ENCODE measurements at places on chromosomes 2 and 18.

- DNase-seq: no peak
Observed at GRCh38 chr2:17573804-17574175, 33.3 kb downstream of the VSNL1 start.

GRCh38 chr2:68806511-68807109 is 64.6 kb downstream of the BMP10 start:
- DNase-seq: no peak

- DNase-seq: no peak
Observed at GRCh38 chr2:111712940-111713515, 171.0 kb downstream of the ANAPC1 start.

DNA sequence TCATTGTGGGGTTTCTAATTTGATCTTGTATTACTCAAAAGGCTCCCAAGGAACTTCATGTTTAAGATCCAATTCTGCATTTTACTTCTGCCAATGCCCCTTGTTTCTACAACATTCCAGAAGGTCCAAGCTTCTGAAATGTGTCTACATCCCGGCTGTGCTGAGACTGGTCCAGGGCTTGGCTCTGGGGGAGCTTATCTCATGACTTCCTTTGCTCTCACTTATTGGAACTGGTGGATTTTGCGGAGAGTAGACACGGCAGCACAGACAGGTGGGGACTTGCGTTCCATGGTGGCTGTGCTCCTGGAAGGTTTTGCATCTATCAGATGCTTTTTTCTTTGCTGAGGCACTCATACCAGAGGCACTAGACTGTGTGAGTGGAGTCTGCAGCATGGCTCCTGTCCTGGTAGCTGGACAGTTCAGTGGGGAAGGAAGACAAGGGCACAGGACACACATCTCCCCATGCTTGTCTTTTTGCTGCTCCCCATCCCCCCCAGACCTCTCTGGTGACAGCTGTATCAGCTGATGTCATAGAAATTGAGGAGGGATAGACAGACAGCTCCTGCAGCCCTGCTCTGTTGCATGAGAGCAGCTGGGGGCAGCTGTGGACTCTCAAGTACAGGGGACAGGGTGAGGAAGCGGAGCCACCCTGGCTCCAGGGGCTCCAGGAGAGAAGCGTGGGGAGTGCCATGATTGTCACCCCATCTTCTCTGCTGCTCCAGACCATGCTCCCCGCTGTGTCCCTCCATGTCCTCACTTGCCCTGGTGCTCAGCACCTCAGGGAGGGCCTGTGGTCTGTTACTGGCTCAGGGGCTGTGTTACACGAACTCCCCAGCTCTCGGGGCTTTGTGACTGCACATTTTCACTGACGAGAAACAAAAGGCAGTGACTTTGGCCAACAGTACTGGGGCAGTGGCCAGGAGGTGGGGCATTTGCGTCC is 46.0 kb downstream of the ACAA2 start:
- DNase-seq: no peak

DNA sequence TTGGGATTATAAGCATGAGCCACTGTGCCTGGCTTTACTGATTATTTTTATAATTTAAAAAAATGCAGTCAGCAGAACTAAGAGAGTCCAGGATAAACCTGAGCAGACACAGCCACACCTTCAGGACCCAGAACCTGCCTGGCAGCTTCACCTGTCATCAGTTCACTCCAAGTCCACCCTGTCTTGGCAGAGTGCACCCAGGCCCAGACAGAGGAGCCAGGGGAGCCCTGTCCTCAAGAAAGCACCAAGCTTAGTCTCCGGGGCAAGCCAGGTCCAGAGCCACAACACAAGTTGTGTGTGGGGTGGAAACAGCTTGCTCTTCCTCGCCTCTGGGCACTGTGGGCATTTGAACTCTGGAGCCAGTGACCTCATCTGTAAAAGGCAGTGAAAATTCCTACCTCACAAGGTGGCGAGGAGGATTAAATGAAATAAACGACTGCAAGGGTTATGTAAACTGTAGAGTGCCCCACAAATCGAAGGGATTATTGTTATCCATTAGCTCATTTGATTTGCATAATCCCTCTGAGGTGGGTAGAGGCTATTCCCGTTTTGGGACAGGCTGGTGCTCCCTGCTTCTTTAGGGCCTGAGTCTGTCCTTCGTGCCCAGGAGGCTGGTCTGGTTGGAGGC is 24.7 kb downstream of the MYCN start:
- no peak for DNase-seq

DNA sequence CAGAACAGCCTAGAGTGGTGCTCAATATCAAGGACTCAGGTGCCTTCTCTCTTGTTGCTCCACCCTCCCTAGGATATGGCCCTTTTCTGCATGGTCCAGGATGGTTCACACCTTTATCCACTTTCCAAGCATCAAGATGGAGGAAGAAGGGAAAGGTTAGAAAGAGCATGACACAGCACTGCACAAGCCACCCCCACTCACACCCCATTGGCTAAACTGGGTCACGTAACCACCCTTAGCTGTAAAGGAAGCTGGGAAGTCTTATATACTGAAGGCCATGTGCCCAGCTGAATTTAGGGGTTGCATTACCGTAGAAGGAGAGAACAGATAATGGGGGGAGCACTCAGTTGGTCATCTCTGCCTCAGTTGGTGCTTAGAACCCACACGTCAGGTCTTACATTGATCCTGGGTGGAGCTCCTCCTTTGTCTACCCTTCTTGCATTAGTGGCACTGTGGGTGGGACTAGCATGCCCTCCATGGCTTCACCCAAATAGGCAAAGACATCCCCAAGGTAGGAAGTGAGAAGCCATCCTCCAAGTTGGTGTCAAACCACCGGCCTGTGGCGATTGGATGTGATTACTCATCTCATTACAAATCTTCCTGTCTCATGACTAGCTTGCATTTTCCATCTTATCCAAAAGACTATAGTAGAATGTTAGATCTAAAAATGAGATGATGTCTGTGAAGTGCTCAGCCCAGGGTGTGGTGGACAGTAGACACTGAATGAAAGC is 248.5 kb downstream of the HAUS1 start:
- DNase-seq: no peak

DNA sequence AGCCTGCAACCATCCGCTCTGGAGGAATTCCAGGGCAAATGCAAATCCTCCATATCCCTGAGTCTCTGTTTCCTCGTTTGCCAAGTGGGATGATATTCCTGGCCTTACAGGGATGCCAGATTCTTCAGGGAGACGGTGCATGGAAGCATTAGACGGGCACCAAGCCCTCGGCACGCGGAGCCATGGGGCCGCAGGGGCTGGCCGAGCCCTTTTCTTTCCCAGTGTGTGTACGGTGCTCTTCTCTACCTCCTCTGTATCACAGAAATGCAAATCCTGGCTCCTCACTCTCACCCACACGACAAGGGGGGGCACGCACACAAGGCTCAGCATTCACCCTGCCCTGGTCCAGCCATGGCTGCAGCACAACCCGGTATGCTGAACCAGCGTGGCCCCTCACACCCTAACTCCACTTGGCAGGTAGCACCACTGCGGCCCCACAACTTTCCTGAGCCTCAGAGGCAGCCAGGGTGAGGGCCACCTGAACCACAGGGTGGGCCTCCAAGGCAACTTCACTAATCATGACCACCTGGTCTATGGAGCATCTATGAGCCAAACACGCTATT is 64.1 kb upstream of the SALL3 start:
- DNase-seq: no peak

- DNase-seq: no peak
Observed at GRCh38 chr2:157233506-157233905, 24.0 kb upstream of the GALNT5 start.

- no peak for DNase-seq
Observed at GRCh38 chr2:166449439-166449838, 44.6 kb downstream of the SCN7A start.

- no peak for DNase-seq
Observed at GRCh38 chr2:170212625-170213280, 34.8 kb downstream of the MYO3B start.

DNA sequence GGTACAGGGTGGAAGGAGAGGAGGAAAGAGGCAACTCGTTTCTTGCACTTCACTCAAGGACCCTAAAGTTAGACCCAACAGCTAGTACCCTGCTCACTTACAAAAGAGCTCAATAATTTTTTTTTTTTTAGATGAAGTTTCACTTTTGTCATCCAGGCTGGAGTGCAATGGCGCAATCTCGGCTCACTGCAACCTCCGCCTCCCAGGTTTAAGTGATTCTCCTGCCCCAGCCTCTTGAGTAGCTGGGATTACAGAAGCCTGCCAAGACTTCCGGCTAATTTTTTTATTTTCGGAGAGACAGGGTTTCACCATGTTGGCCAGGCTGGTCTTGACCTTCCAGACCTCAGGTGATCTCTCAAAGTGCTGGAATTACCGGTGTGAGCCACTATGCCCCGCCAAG is 4.1 kb downstream of the ASB3 start:
- no peak for DNase-seq

DNA sequence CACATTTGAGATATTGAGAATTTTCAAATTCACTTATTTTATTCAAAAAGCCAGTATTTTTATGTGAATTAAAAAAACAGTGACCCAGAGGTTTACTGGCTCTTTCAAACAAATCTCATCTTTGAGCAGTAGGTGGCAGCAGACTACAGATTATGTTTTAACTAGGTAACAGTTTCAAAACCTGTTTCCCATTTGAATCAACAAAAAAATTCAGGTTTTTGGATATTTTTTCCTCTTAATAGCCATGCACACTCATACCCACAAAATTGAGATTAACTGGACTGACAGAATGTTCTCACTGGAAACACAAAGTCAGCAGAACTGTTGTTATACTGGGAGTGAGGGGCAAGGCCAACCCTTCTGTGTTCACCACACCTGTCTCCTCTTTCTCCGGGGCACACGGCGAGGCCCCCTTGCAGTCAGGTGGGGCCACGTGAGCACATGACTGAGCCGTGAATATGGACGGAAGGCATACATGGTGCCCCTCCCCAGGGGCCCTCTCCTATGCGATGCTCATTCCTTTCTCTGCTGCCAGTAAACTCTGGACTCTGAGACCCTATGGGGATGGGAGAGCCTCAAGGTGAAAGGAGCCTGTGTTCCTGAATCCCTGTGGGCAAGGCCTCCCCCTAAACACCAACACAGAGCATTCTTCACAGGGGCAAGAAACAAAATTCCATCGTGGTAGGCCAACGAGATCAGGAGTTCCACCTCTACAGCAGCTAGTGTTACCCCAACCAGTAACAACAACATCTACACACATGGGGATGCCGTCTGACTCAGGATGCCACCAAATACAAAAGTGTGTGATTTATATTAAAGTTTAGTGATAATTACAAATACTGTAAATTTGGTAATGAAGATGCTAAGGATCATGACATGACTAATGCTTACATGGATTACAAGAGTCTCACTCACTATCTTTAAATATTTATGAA is 80.4 kb downstream of the LPIN2 start:
- DNase-seq: no peak

DNA sequence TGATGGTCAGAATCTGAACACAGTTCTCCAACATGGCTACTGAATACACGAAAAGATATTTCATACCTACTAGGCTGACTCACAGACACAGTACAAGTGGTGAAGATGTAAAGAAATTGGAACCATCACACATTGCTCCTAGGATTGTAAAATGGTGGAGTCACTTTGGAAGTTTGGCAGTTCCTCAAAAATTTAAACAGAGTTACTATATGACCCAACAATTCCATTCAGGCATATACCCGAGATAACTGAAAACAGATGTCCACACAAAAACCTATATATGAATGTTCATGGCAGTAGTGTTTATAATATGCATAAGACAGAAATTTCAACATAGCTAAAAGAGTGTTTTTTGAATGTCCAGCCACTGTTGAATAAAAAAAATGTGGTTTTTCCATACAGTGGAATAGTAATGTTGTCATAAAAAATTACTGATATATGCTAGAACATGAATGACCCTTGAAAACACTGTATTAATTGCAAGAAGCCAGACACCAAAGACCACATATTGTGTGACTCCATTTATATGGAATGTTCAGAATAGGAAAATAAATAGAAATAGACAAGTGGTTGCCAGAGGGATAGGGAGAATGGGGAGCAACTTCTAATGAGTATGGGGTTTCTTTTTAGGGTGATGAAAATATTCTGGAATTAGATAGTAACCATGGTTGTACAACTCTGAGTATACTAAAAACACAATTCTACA is 10.1 kb downstream of the RMP24 start:
- DNase-seq: no peak

GRCh38 chr2:105783151-105783738 is 38.5 kb downstream of the NCK2 start:
- DNase-seq: no peak

DNA sequence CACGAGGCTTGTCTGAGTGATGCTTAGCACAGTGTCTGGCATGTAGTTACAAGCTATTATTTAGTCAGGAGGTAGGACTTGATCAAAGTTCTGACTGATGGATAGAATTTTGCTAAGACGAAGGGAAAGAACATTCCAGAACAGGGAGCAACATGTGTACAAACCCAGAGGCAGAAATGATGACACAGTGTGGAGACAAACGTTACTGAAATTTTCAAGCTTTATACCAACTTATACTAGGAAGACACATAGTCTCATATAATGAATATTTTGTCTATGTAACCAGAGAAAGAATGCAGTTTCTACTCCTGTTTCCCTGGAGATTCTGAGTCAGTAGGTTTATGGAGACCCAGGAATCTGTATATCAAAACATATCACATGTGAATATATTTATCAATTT is 123.4 kb downstream of the FAM124B start:
- no peak for DNase-seq

DNA sequence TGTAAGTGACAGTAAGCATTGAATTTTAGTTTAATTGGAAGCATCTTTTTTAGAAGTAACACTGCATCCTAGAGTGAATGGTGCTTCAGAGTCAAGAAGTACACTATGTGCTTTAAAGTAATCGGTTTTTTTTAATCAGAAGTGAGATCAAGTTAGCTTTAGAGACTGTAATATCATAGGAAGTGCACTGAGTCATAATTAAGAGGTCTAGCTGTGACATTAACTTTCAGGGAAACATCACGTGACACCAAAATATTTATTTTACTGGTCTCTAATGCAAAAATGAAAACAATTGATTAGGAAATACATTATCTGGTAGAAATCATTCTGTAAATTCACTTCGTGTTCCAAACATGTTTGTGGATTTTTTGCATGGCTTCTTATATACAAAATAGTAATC is 55.3 kb upstream of the KYNU start:
- no peak for DNase-seq

DNA sequence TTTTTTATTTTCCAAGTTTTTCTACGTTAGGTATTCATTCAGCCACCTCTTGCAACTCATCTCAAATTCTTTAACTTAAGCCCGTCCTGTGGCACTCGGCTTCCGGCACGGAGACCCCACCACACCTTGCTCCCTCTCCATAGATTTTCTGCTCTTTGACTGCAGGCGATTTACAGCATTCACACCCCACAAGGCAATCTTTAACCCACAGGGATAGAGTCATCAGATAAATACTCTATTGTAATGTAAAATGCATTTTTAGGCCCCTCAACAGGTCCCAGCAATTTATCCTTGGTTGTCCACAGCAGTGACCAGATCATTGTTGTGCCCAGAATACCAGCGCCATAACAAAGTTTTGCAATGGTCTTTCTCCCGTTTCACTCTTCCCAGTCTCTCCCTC is 132.3 kb upstream of the EPHA4 start:
- no peak for DNase-seq

GRCh38 chr2:112821682-112822081 is 14.9 kb downstream of the IL1B start:
- no peak for DNase-seq

Data from kidney epithelial cell (primary cell).